ENCODE measurements at places on chromosomes 5 and 9.

GRCh38 chr5:111367115-111367514 is 142.9 kb downstream of the CAMK4 start:
- DNase-seq, result no peak

- DNase-seq, result no peak
These were observed 61.4 kb downstream of the NXNL2 start for GRCh38 chr9:88596376-88596775.

- no peak for DNase-seq
These were observed 25.5 kb upstream of the NR4A3 start for GRCh38 chr9:99796231-99796630.

GRCh38 chr5:78486218-78486617 is 125.8 kb downstream of the SCAMP1 start:
- no peak for DNase-seq

DNA sequence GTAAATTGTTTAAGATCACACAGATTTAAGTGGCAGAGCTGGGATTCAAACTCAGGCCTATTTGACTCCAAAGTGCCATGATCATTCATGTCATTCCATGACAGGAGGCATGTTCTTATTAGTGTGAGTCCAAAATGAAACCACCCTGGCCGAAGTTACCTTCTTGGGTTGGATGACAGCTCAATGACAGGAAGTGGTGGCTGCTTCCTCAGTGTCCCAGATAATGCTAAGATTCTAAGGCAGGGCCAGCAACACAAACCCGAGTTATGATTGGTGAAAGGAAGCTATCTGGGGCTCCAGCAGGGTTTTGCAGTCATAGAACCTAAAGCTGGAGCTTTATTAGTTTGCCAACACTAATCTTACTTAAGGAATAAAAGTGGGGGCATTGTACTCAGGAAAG is 340.4 kb downstream of the SLIT3 start:
- DNase-seq, result no peak

DNA sequence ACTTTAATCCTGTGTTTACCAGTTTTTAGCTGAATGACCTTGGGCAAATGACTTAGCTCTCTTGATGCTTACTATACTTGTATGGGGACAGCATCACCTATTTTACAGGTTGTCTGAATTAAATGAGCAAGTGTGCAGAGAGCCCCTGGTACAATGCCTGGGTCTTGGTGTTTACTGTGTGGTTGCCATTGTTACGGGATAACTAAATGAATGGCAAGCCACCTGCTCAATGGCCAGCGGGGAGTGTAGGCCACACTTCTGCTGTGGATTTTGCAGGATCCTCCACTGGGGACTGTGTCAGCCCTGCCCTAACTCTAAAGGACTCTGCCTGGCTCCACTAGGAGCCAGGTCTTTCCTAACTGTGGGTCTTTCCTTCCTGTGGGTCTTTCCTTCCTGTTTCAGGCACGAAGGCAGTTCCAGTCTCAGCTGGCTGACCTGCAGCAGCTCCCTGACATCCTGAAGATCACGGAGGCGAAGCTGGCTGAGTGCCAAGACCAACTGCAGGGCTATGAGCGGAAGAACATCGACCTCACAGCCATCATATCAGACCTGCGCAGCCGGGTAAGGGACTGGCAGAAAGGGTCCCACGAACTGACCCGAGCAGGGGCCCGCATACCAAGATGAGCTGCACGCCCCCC is 10.3 kb upstream of the GLE1 start:
- DNase-seq, result peak; percentile 74

GRCh38 chr5:130386155-130386554 is 481.9 kb downstream of the CHSY3 start:
- no peak for DNase-seq

- DNase-seq, result no peak
These were observed 6.1 kb downstream of the RICTOR start for GRCh38 chr5:39068099-39068498.

GRCh38 chr5:116520771-116521170 is 53.9 kb downstream of the SEMA6A start:
- no peak for DNase-seq

GRCh38 chr5:60402161-60402785 is 297.7 kb downstream of the DEPDC1B start:
- no peak for DNase-seq

DNA sequence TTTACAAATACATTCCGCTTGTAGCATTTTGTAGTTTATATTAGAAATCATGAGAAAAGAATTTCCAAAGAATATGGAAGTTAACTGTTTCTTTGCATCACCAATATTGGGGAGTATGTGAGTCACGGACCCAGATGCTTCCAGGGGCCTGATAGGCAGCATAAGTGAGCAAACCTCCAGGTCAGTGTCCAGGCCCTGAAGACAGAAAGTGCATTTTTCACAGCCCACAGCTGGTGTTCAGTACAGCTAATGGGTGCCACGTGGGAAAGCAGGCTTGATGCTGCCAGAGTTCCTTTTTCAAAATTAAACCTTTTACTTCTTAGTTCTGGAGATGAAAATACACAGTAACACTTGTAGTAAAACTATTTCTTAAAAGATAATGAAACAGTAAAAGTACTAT is 454.4 kb upstream of the ACTBL2 start:
- no peak for DNase-seq

DNA sequence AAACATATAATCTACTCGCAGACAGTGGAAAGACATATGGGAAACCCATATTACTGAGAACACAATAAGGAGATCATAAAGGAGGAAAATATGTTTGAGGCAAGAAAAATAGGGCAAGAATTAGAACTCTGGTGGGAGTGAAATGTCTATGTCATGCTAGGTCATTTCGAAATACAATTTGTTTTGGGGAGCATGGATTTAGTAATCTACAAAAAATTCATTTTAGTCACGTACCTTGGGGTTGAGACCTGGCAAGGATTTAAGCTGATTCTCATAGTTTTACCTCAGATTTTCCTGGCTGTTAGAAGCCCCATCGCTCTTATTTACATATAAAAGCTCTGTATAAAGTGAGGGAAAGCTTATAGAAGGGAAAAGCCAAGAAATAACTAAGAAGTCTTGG is 11.5 kb upstream of the CSNK1G3 start:
- no peak for DNase-seq

GRCh38 chr9:116060631-116061030 is 93.0 kb upstream of the PAPPA start:
- no peak for DNase-seq

DNA sequence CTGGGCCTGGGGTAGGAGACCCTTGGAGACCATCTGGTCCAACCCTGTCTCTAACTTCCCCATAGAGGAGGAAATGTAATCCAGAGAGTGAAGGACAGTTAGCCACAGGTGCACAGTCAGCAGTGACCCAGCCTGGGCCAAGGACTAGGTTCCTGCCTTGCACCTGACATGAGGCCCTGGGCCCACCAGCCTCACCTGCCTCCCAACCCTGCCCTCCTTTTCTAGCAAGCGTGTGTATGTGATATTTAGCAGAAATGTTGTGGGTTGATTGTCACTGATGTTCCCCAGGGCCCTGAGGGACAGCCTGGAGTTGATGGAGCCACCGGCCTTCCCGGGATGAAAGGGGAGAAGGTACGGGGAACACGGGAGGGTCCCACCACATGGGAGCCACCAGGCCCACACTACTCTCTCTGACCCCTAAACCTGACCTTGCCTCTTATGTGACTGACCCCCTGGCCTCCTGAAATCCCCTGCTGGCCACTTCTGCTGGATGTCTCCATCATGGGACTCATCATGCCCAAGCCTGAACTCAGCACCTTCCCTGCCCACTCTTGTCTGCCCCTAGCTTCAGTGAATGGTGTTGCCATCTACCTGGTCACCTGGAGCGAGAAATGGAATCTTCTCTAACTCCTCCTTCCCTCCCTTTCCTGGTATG is 79.2 kb upstream of the TGFBR1 start:
- DNase-seq, result no peak

DNA sequence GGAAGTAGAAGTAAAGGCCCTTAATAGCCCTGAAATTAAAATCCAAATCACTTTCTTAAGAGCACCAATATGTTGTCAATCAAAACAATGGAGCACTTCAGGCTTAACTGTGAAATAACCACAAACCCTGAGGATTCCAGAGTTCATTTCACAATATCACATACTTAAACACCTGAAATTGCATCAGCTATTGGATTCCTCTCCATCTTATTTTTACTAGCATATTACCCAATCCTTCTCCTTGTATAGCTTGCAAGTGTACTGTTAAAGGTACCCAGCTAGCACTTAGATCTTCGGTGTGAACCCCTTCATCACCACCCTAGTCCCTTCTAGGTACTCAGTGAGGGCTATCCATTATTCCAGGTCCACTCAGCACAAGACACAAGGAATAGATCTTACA is 287.3 kb downstream of the EFNA5 start:
- no peak for DNase-seq

DNA sequence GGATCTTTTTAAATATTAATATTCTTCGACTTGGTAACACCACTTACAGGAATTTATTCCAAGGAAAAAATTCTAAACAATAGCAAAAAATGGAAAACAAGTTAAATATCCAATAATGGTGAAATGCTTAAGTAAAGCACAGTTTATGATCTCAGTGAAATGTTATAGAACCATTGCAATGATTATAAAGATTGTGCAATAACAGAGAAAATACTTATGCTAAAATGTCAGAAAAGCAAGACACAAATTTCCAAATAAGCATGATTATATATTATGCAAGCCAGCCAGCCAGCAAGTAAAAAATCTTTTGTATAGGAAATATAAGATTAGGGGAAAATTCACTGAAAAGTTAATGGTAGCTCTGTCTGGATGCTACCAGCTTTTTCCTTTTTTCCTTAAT is 102.7 kb upstream of the EFNA5 start:
- no peak for DNase-seq

DNA sequence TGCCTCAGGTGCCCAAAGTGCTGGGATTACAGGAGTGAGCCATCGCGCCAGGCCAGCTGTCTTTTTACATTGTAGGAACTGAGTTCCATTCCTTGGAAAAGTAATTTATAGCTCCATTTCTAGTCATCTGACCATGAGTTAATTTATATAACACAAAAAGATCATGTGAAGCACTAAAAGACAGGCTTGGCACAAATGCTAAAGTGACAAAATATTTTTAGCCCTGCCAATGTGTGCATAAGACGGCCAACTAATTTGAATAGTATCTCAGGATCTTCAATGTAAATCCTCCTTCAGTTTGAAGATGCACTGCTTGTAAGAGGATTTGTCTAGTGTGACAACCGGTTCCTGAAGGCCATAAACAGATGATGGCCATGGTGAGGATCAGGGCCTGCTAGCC is 49.1 kb downstream of the MTMR12 start:
- no peak for DNase-seq

DNA sequence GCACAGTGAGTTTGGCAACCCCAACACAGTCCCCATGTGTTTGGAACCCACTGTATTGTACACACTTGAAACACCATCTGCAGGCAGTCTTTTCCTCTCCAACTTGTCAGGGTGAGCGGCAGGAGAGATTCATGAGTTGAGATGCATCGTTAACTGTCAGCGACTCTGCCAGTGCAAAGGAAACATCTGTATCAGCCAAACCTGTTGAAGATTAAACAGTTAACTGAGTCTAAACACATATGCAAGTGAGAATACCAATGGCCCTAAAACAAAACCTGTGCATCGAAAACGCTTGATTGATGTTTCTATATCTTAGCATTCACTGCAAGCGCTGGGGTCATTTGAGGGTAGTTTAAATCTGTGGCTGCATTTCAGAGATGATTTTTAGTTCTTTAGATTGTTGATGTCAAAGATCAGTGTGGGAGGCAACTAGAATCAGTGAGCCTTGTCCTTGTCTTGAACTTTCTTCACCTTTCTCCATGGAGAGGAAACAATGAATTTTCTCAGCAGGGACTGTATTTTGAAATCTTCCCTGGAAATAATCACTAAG is 41.3 kb upstream of the PAM start:
- DNase-seq, result no peak

DNA sequence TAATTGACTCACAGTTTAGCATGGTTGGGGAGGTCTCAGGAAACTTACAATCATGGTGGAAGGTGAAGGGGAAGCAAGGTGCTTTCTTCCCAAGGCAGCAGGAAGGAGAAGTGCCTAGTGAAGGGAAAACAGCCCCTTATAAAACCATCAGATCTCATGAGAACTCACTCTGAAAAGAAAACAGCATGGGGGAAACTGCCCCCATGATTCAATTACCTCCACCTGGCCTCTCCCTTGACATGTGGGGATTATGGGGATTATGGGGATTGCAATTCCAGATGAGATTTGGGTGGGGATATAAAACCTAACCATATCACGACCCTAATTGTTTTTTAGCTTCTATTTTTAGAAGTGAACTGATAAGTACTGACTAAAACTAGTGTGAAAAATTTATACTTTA is 1377.5 kb upstream of the DMAC1 start:
- no peak for DNase-seq

DNA sequence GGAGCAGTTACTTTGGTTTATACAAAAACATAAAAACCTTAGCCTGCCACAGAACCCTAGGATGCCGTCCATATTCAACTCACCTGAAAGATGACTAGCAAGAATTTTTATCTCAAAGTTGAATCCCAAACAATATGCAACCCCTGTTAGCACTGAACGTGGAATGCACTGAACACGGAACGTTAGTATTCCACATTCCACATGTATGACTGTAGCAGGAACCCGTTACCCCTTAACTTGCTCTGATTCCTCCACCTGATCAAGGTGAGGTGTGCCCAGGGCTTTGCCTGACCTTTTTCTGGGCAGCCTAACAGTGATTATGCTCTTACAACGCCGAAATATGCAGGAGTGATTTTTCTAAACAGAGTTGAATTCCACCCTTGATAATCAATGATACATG is 43.7 kb downstream of the AK8 start:
- DNase-seq, result no peak

DNA sequence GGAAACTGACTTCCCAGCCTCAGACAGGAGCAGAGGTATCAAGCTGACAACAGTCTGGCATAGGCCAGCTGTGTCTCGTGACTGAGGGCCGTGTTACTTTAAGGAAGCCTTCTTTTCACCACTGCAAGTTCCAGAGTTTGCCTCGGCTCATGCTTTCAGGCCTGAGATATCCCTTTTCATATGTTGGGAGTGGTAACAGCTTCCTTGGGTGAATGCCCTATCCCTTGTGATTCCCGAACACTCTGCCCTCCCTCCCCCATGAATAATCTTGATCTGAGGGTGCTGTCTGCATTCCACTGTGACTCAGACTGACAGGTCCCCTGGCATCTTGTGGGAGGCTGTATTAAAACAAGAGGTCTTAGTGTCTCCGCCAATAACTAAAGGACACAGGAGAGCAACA is 49.7 kb upstream of the ARL15 start:
- DNase-seq, result no peak

- no peak for DNase-seq
These were observed 231.9 kb downstream of the MAST4 start for GRCh38 chr5:66828046-66828547.

DNA sequence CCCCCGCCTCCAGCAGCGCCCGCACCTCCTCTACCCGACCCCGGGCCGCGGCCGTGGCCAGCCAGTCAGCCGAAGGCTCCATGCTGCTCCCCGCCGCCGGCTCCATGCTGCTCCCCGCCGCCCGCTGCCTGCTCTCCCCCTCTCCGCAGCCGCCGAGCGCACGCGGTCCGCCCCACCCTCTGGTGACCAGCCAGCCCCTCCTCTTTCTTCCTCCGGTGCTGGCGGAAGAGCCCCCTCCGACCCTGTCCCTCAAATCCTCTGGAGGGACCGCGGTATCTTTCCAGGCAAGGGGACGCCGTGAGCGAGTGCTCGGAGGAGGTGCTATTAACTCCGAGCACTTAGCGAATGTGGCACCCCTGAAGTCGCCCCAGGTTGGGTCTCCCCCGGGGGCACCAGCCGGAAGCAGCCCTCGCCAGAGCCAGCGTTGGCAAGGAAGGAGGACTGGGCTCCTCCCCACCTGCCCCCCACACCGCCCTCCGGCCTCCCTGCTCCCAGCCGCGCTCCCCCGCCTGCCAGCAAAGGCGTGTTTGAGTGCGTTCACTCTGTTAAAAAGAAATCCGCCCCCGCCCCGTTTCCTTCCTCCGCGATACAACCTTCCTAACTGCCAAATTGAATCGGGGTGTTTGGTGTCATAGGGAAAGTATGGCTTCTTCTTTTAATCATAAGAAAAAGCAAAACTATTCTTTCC is 19.3 kb downstream of the CDKN2A start:
- DNase-seq, result no peak
